Cardiac muscle cell (in vitro differentiated cells and primary cell): ENCODE measurements at places on chromosomes 1 and 21.

DNA sequence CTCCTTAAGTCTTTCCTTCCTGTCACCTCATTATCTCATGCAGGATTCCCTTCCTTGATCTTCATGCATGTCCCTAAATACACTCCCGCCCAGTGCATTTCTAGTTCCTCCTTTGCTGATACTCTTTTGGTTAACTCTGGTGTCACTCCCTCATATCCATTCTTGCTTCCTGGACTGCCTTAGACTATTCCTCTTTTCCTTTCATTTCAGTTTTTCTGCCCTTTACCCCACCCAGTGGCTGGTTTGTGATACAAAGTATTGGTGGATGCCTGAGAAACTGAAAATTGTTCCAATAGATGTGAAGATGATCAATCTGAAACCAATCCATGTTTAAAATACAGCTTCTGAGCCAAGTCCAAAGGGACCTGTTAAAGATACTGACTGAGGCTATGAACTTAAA, 553.8 kb upstream of the CAMK1G start:
- no peak overlapping the region for H3K4me3 ChIP-seq
- no peak for DNase-seq
- H3K27ac ChIP-seq = no peak overlapping the region
- no peaks in the 10 kb centered on the region for H3K4me1 ChIP-seq
- no peaks in the 10 kb centered on the region for H3K36me3 ChIP-seq

DNA sequence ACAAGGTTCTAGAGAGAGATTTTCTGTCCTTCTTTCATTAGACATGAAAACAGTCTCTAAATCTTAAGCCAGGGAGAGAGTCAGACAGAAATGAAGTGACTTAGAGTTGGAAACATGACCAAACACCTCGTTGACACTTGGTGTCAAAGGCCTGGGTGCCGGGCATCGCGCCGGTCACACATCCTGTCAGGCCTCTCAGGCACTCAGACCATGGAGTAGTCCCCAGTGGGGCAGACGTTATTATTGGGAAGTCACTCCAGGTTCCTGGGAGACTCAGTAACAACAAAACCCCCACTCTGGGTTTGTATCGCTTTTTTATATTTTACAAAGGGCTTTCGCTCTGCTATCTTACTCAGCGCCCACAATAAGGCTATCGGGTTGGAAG, 25.8 kb downstream of the KCNN3 start:
- H3K27ac ChIP-seq = peak overlapping the region; percentile 60
- no peaks in the 10 kb centered on the region for H3K27me3 ChIP-seq
- no peaks in the 10 kb centered on the region for H3K36me3 ChIP-seq
- peaks cover 26% of the 10 kb centered on the region for H3K4me1 ChIP-seq
- no peak overlapping the region for H3K4me3 ChIP-seq
- DNase-seq = no peak

DNA sequence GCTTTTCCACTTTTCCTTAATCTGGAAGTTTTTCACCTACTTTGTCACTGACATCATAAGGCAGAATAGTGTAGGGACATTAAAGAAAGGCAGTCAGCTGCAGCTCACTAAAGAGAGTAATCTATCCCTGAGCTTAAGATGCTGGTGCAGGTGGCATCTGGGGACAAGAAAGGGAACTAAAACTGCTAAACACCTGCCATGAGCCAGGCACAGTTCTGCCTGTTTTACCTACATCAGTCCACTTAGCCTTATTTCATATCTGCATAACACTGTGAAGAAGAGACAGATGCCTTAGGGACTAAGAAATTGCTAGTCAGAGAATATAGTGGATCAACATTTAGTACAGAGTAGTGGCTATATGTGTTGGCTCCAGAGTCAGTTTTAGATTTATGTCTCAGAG, 88.1 kb downstream of the GPATCH2 start:
- no peaks in the 10 kb centered on the region for H3K36me3 ChIP-seq
- no peaks in the 10 kb centered on the region for H3K4me1 ChIP-seq
- no peak overlapping the region for H3K4me3 ChIP-seq
- no peaks in the 10 kb centered on the region for H3K27me3 ChIP-seq

GRCh38 chr1:234719454-234720251, 109.7 kb upstream of the IRF2BP2 start:
- H3K27me3 ChIP-seq = no peaks in the 10 kb centered on the region
- H3K4me1 ChIP-seq = peaks cover 76% of the 10 kb centered on the region
- no peak overlapping the region for H3K4me3 ChIP-seq
- no peaks in the 10 kb centered on the region for H3K36me3 ChIP-seq
- DNase-seq = no peak
- H3K27ac ChIP-seq = no peak overlapping the region

DNA sequence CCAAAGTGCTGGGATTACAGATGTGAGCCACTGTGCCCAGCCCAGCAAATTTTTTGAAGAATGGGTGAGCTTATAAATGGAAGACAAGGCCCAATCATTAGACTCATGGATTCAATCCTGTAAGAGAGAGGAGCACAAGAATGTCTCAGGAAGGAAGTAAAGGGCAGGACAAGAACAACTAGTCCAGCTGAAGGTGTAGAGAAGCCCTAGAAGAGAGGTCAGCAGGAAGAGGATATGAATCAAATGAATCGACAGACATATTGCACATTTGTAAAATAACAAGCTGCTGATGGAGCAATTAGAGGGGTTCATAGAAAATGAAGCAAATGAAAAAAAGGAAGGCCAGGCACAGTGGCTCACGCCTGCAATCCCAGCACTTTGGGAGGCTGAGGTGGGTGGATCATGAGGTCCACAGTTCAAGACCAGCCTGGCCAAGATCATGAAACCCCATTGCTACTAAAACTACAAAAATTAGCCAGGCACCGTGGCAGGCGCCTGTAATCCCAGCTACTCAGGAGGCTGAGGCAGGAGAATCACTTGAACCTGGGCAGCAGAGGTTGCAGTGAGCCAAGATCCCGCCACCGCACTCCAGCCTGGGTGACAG, 74.9 kb downstream of the MIS18A start:
- H3K4me1 ChIP-seq = no peaks in the 10 kb centered on the region
- no peaks in the 10 kb centered on the region for H3K27me3 ChIP-seq
- DNase-seq = no peak
- H3K36me3 ChIP-seq = no peaks in the 10 kb centered on the region

- H3K27ac ChIP-seq = no peak overlapping the region
- H3K27me3 ChIP-seq = no peaks in the 10 kb centered on the region
- H3K4me3 ChIP-seq = no peak overlapping the region
- peaks cover 7% of the 10 kb centered on the region for H3K4me1 ChIP-seq
- H3K36me3 ChIP-seq = no peaks in the 10 kb centered on the region
Observed at GRCh38 chr1:66747501-66747900, 4.8 kb upstream of the DYNLT5 start.

DNA sequence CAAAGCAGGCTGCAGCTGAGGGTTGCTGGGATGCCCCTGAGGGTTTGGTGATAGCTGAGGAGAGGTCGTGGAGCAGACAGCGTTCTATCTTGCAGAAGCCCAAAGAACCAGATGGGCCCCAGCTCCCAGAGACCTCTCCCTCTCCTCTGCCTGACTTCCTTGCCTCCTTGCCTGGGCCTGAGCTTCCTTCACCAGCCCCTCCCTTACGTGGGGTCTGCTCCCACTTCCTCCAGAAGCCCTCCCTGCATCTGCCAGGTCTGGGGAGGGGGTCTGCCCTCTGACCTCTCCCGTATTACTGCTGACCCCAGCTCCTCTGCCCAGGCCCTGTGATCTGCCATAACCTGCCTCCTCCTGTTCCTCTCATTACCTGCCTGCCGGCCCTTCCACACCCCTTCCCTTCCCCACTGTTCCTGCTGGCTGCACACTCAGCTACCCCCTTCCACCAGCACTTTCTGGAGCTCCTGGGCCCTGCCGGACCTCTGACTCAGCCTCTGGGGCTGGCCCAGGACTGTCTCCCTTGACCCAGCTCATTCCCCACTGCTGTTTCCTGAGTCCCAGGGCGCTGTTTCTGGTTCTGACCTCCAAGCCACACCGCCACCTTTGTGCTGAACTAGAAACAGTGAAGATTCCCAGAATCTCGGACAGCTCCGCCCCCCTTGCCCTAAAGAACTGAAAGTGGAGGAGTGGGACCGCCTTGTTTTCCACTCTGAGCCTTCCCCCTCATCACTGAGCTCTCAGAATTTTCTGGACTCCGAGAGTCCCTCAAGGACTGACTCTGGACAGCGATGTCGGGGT, 237.7 kb upstream of the C1orf174 start:
- no peak for DNase-seq
- H3K4me1 ChIP-seq = no peaks in the 10 kb centered on the region
- no peaks in the 10 kb centered on the region for H3K27me3 ChIP-seq
- no peak overlapping the region for H3K27ac ChIP-seq
- H3K4me3 ChIP-seq = no peak overlapping the region

DNA sequence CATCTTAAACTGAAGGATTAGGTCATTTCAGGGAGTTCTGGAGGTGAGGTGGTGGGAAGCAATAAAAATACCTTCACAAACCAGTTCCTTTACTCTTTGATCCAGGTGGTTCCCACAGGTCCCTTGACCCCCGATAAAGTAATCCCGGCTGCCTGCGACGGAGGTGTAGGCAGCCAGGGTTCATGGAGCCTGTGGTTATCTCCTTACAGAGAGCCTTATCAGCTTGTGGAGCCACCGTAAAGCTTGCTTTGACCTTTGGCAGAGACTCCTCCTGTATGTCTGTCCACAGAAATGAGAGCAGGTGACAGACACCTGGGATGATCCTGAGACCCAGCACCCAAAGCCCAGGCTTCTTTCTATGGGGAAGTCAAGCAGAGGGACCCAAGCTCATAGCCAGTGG, 243.4 kb downstream of the KIF26B start:
- H3K27ac ChIP-seq = peak overlapping the region; percentile 34
- DNase-seq = no peak
- H3K36me3 ChIP-seq = no peaks in the 10 kb centered on the region
- H3K4me1 ChIP-seq = peaks cover 56% of the 10 kb centered on the region

DNA sequence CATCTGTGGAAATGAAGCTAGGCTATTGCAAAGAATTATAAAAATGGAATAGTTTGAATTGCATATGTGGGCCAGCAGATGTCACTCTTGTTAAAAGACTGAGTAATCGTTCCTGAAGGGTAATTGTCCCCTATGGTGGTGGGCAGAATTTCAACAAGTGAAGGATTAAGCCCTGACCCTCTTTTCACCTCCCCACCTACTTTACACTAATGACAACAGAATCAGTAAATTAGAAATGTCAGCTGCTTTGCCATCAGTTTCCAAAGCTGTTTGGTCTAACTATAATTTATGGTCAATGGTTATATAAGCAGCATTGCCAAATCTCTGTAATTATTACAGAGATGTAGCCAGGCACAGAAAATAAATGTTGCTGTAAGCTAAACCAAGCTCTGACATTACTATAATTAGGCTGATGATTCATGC, 898.6 kb downstream of the AMY1C start:
- H3K4me1 ChIP-seq = peaks cover 14% of the 10 kb centered on the region
- DNase-seq = peak; percentile 49
- H3K4me3 ChIP-seq = no peak overlapping the region
- H3K27ac ChIP-seq = no peak overlapping the region
- H3K27me3 ChIP-seq = no peaks in the 10 kb centered on the region
- no peaks in the 10 kb centered on the region for H3K36me3 ChIP-seq

DNA sequence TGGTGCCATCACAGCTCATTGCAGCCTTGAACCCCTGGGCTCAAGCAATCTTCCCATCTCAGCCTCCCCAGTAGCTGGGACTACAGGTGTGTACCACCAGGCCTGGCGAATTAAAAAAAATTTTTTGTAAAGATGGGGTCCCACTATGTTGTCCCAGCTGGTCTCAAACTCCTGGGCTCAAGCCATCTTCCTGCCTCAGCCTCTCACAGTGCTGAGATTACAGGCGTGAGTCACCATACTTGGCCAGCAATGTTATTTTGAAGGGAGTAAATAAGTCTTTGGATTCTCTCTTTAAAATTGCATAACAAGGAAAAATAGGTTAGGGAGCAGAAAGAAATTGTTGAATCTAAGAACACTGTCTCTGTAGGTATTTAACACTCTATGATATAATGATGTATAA, 111.3 kb downstream of the RPS6KC1 start:
- H3K27ac ChIP-seq = no peak overlapping the region
- no peaks in the 10 kb centered on the region for H3K27me3 ChIP-seq
- H3K4me1 ChIP-seq = no peaks in the 10 kb centered on the region

DNA sequence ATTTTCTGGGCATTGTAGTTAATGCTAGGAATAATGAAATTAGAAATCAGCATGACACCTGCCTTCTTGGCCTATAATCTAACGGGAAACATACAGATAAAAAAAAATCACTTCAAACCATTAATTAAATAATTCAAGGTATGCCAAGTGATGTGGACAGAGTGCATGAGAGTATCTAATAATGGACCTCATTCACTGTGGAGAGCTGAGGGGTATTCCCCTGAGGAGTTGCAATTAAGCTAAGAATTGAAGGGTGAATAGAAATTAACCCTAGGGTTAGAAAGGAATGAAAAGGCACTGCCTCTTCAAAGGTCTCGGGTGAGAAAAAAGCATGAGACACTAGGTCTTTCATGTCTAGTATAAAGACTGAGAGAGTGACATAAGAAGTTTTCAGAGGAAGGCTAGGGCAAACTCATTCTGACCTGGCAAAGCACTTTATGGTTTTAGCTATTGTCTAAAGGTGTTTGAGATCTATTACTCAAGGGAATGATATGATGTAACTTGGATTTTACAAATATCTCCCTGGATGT, 466.1 kb downstream of the KCNT2 start:
- H3K4me1 ChIP-seq = no peaks in the 10 kb centered on the region
- H3K27me3 ChIP-seq = no peaks in the 10 kb centered on the region
- no peak overlapping the region for H3K27ac ChIP-seq
- H3K4me3 ChIP-seq = no peak overlapping the region

DNA sequence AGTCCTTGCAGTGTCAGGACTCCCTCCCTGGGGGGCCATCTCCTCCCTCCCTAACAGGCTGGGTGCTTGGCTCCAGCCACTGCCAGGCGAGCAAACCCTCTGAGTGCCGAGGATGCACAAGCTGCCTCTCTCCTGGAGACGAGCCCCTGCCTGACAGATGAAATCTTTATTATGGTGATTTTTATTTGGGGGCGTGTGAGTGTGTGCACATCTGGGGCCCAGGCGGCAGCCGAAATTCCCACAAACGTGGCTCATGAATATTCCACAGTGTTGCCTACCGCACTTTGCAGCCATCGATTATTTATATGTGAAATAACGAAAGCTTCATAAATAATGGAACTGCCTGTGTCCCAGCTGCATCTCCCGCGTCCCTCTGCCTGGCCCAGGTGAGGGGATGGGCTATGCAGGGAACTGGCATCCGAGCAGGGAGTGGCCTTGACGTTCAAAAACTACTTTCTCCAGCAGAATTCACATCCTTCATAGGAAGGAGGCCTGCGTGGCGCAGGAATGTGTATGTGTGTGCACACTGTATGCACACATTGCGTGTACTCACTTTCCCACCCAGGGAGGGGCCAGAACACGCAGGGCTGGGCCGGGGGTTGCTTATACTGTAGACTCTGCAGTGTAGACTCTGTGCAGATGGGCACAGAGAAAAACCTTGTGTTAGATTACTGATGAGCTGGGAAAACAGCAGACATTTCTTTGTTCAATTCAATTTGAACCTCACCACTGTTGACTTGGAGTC, 73.1 kb downstream of the UBIAD1 start:
- H3K27me3 ChIP-seq = no peaks in the 10 kb centered on the region
- no peaks in the 10 kb centered on the region for H3K36me3 ChIP-seq
- DNase-seq = no peak
- H3K4me1 ChIP-seq = peaks cover 5% of the 10 kb centered on the region
- H3K27ac ChIP-seq = no peak overlapping the region

- H3K36me3 ChIP-seq = peaks cover 26% of the 10 kb centered on the region
- H3K27me3 ChIP-seq = no peaks in the 10 kb centered on the region
- H3K4me1 ChIP-seq = no peaks in the 10 kb centered on the region
- peak; percentile 99 for DNase-seq
Observed at GRCh38 chr1:151311589-151312331, 15.5 kb downstream of the PI4KB start.
